ENCODE measurements at places on chromosomes 6 and 20. TPM values are rescaled to one million over a fixed set of nuclear protein-coding genes. Genes with fewer than 3 reads are reported as not detected.

Gene ATP6V1G2
- 48.2 TPM for total RNA-seq

Gene HLA-DPA1
- total RNA-seq, result 1.9 TPM

Gene OPN5
- total RNA-seq, result not detected

Gene CST4
- not detected for total RNA-seq

Gene CD83
- 19.7 TPM for total RNA-seq

Gene LGSN
- total RNA-seq, result not detected

Gene REM1
- not detected for total RNA-seq

Gene MCCD1
- total RNA-seq, result not detected

Gene ADGRF4
- total RNA-seq, result 0.18 TPM

Gene RBPJL
- not detected for total RNA-seq

Gene HLA-DRB1
- 0.73 TPM for total RNA-seq

Gene GNAS-AS1
- 2.0 TPM for total RNA-seq

Gene SGK1
- total RNA-seq, result 55.3 TPM

Gene KIF25
- total RNA-seq, result 0.64 TPM

Gene SLC52A3
- 0.36 TPM for total RNA-seq

Gene FARS2
- total RNA-seq, result 29.2 TPM

Gene SNPH
- total RNA-seq, result 12.8 TPM

Gene TFAP2B
- total RNA-seq, result 9.4 TPM

Gene E2F3
- total RNA-seq, result 13.3 TPM

Gene HTR1E
- total RNA-seq, result 0.54 TPM

Gene EYA4
- 2.4 TPM for total RNA-seq

Gene GPLD1
- 20.4 TPM for total RNA-seq

Gene TNFRSF6B
- 0.82 TPM for total RNA-seq

Gene BTN1A1
- not detected for total RNA-seq

Gene GHRH
- not detected for total RNA-seq

Gene HLA-DMB
- 1.5 TPM for total RNA-seq

Gene PRL
- total RNA-seq, result 0.54 TPM

Gene PNLDC1
- not detected for total RNA-seq

Gene FOXC1
- 8.9 TPM for total RNA-seq

Gene ID4
- 118 TPM for total RNA-seq

Gene SLC32A1
- total RNA-seq, result 13.7 TPM

Gene RIPPLY2
- 8.0 TPM for total RNA-seq

Gene TSPO2
- total RNA-seq, result not detected

Gene IDH3B
- 46.6 TPM for total RNA-seq

Gene CYP21A2
- total RNA-seq, result 1.6 TPM

Gene POPDC3
- total RNA-seq, result 0.27 TPM
